Natural killer cell treated with Interleukin-12 subunit alpha and Interleukin-12 subunit beta and Interleukin-15 and Interleukin-18, amount 100 ng/mL, for 72 hours (primary cell): ENCODE measurements at places on chromosomes 7 and 10.

DNA sequence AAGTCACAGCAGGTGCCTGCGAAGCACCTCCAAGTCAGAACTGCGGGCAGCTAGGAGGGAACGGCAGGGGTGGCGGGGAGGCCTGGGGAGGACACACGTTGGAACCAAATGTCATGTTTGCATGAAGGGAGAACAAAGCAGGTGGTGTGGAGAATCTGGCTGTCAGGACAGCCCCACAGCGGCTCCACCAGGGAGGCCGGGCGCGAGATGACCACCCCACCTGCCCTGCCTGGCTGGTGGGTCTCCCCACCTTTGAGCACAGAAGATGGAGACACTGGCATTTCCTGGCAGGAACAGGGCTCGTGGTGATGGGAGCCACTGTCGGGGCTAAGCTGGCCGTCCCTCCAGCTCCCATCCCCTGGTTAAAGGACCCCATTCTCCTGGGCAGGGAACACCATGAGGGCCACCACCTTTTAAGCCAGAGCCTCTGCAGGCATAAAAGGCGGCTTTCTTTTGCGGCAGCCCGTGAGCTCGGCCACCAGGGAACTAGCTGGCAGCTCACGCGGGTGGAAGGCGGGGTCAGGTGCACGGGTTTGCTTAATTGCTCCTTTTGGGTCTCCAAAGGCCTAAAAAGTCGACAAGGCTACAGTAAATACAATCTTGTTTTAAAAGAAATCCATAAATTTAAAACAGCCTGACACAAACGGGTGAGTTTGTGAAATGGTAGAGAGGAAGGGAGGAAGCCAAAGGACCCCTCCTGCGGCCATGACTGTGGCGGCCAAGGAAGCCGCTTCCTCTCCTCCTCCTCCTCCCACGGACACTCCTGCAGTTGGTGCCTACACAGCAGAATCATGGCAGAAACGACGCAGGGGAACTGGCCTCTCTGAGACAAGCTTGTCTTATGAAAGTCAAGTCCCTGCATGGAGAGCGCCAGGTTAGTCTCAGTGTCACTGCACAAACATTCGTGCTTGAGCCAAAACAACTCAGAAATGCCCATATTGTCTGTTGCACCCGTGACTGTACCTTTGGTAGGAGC, 213.8 kb downstream of the DNAJB6 start:
- peak; percentile 37 for DNase-seq

DNA sequence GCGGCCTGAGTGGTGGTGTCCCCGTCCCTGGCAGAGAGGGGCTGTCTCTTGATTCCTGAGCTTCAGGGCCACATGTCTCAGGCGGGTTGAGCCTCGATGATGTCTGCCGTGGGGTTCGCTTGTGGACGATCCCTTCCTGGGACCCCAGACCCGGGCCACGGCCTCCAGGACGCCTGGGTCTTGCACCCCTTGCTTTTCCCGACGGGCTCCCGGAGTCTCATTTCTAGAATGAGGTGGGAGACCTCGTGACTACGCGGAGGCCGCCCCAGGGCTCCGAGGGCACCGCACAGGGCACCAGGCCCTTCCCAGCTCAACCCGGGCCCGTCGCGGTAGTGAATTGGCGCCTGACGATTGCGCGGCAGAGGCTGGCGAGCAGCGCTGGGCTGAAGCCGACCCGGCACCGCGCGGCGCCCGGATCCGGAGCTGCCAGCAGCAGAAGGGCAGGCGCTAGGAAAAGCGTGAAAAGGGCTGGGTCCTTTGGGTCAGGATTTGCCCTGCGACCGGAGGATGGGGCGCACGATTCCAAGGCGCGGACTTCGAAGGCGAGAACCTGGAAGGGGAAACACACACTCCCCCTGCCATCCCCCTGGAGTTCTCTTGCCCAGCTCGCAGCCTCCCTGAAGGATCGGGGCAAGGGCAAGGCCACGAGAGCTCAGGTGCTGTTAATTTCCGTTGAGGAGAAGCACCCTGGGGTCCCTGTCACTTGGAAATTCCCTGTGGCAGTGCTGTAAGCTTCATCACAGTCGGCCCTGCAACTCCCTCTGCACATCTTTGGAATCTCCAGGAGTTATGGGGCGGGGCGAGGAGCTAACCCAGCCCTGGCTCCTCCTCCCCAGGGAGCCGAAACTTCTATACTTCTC, 15.5 kb downstream of the TLX1 start:
- no peak for DNase-seq

GRCh38 chr10:17910125-17910789, 41.5 kb upstream of the SLC39A12 start:
- no peak for DNase-seq

- no peak for DNase-seq
Measured at GRCh38 chr10:22752272-22752889, 38.0 kb upstream of the PIP4K2A start.

GRCh38 chr7:103894656-103895596, 94.5 kb downstream of the RELN start:
- no peak for DNase-seq

GRCh38 chr10:13970957-13971353, 359.8 kb downstream of the FRMD4A start:
- no peak for DNase-seq

DNA sequence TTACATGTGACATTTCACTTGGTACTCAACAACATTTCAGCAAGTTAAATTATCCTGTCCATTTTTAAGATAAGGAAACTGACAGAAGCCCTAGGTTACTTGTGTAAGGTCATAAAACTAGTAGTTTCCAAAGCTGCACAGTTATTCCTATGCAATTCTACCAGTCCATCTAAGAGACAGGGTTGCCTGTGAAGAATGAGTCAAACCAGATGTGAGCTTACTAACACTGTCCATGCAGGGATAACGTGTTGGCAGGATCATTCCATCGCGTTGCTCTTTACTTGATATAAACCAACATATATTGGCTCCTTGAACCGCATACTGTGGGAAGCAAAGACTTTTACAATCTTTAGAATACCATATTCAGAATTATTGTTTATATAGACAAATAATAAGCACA, 280.9 kb upstream of the HGF start:
- no peak for DNase-seq

DNA sequence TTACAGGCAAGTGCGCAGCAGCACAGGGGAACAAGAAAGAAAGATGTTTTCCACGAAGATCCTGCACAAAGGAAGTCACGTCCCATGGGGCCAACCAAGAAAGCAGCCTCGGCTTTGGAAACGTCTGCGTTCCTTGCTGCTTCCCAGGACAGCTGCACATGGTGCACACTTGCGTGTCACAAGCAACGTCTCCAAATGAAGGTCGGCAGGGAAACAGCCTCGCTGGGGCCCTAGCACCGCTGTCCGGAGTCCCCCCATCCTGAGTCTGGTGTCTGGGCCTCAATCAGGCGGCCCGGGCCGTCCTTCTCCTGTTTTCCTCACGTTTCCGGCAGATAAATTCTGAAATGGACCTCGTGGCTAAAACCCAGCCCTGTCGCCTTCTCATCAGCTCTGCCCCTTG, 206.2 kb downstream of the DIP2C start:
- no peak for DNase-seq

DNA sequence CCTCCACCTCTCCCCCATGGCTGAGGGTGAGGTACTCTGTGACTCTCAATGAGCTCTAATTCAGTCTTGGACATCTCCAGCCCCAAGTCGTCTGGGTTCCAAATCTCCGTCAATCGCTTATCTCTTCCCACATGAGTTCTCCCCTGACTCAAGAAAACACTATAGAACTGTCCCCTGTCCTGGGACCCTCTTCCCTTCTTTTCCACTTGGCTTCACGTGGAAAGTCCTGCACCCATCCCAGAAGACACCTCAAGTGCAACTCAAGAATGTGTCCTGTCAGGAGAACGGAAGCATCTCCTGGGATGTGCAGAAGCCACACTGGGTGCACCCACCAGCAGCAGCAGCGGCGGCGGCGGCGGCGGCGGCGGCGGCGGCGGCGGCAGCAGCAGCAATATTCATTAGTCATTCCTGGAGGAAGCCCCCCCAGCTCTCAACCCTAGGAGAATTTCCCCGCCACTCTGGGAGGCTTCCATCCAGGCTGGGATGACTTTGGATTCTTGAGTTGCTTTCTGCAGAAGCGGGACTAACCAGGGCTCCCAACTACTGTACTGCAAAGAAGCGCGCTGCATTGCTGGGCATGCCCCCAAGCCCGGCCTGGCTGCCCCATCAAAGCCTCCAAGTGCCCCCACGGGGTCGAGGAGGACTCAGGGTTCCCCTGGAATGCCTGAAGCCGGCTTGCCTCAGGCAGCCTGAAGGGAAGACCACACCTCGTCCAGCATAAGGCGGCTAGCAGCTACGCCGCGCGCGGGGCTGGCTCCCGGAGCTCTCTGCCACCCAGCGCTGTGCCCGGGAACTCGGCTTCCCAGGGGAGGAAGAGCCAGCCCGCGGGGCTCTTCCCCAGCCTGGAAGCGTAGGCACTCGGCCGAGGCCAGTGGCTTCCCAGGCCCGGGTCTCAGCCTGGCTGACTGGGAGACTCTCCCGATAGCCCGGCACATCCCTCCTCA, 1.0 kb downstream of the CRTAC1 start:
- DNase-seq: no peak

GRCh38 chr7:49852619-49853462, 79.4 kb downstream of the VWC2 start:
- no peak for DNase-seq
